Activated T-cell treated with anti-CD3 and anti-CD28 coated beads, Interleukin-2, amount 50 U/mL, for 72 hours (primary cell): ENCODE measurements at places on chromosomes 2 and 18.
A peak's percentile ranks its signal among the peaks of the same experiment; 100 is the strongest.

GRCh38 chr2:110973262-110973661 is 147.5 kb upstream of the BCL2L11 start:
- peaks cover 4% of the 10 kb centered on the region for H3K36me3 ChIP-seq
- no peaks in the 10 kb centered on the region for H3K4me1 ChIP-seq
- no peak overlapping the region for H3K4me3 ChIP-seq
- peaks cover 43% of the 10 kb centered on the region for H3K27me3 ChIP-seq

DNA sequence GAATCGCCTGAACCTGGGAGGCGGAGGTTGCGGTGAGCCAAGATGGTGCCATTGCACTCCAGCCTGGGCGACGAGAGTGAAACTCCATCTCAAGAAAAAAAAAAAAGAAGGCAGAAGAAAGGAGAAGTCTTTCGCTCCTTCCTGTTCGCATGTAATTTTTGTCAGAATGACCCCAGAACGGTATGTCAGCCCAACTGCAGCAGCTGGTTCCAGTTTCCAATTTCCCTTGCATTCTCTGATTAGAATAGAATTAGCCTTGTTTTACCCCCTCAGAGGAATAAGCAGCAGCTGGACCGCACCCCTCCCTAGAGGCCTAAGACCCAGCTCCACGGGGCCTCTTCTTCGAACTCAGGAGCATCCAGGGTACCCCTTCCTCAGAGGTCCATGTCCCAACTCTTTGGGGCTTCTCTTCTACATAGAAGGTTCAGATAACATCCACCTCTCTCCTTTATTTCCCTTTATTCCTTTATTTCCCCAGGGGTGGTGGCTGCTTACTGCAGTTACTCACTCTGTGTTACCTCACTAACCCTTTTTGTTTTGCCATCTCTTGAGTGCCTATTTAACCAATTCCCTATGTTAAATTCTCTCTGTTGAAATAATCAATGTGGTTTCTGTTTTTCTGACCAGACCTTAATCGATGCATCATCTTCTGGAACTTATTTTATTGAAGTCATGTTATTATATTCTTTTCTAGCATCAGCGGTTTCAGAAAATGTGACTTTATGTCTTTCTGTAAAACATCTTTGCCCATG is 7.2 kb upstream of the PUM2 start:
- DNase-seq: no peak
- peaks cover 2% of the 10 kb centered on the region for H3K36me3 ChIP-seq
- H3K27me3 ChIP-seq: no peaks in the 10 kb centered on the region
- H3K4me1 ChIP-seq: peaks cover 12% of the 10 kb centered on the region

GRCh38 chr18:31162419-31162793 is 250 bp downstream of the DSC1 start:
- H3K4me3 ChIP-seq: peak overlapping the region; percentile 53
- no peak overlapping the region for H3K27ac ChIP-seq
- H3K4me1 ChIP-seq: peaks cover 7% of the 10 kb centered on the region

DNA sequence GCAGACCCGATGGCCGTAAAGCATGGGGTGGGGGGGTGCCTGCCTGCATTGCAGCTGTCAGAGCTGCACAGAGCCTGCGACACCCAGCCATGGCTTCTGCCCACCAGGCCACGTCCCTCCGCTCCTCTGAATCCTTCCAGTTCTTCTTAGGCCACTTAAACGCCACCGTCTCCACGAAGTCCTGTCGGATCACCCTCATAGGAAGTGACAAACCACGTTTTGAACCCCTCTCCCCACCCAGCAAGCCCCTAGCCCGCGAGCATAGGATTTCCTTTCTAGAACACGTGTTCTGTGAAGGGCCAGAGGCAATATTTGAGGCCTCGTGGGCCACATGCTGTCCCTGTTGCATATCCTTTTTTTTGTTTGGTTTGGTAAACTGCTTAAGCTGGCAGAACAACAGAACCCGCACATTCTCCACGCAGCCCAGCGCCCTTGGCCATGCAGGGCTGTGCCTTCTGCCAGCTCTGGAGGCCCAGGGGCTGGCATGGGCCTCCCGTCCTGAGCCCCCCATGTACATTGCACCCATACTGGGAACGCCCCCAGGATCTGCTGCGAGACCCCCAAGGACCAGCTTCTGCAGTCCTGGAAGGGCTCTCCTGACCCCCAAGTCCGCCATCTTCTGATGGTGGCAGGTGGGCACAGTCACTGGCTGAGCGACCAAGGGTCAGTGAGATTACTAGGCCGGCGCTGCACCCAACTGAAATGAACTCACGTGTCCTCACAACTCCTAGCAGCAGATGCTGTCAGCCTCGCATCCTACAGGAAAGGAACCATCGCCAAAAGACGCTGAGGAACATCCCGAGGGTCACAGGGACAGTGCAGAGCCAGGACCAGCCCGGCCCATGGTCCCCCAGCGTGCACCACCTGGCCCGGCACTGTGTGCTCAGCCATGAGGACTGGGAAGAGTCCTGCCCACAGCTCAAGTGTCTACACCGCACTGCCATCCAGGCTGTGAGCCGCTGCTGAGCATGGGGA is 35.1 kb downstream of the ADI1 start:
- no peak for DNase-seq
- H3K27ac ChIP-seq: no peak overlapping the region
- no peaks in the 10 kb centered on the region for H3K4me1 ChIP-seq

DNA sequence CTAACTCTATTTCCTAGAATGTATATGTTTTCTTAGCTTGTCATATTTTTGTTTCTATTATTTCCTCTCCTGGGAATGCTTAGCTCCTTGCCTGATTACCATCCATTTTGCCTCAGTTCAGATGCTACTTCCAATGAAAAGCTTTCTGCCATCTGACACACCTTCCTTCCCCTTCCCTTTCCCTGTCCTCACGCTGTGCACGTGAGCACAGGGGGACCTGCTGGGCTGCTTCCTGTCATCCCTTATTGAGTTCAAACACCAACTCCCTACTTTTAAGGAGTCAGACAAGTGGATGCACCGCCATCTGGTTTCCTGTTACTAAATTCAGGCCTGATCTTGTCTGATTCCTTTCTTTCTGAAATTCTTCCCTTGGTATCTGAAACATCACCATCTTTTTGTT is 2.4 kb upstream of the INO80C start:
- H3K4me3 ChIP-seq: no peak overlapping the region
- peaks cover 1% of the 10 kb centered on the region for H3K36me3 ChIP-seq
- no peak overlapping the region for H3K27ac ChIP-seq
- H3K4me1 ChIP-seq: peaks cover 22% of the 10 kb centered on the region
- H3K27me3 ChIP-seq: peaks cover 6% of the 10 kb centered on the region

- no peaks in the 10 kb centered on the region for H3K36me3 ChIP-seq
- no peak overlapping the region for H3K4me3 ChIP-seq
- no peak for DNase-seq
- peaks cover 24% of the 10 kb centered on the region for H3K4me1 ChIP-seq
- H3K27me3 ChIP-seq: no peaks in the 10 kb centered on the region
- no peak overlapping the region for H3K27ac ChIP-seq
These were observed 1.7 kb upstream of the MYOM1 start for GRCh38 chr18:3221496-3221895.

GRCh38 chr2:72894514-72894913 is 7.3 kb downstream of the SPR start:
- no peak overlapping the region for H3K27ac ChIP-seq
- DNase-seq: no peak
- H3K4me1 ChIP-seq: peaks cover 8% of the 10 kb centered on the region
- H3K27me3 ChIP-seq: peaks cover 44% of the 10 kb centered on the region

GRCh38 chr2:105734762-105735538 is 9.8 kb upstream of the NCK2 start:
- no peaks in the 10 kb centered on the region for H3K27me3 ChIP-seq
- H3K4me1 ChIP-seq: peaks cover 64% of the 10 kb centered on the region
- no peak overlapping the region for H3K4me3 ChIP-seq
- H3K27ac ChIP-seq: no peak overlapping the region
- peaks cover 2% of the 10 kb centered on the region for H3K36me3 ChIP-seq

GRCh38 chr2:33484042-33484621 is 7.7 kb downstream of the RASGRP3 start:
- DNase-seq: no peak
- H3K4me1 ChIP-seq: peaks cover 27% of the 10 kb centered on the region
- H3K27ac ChIP-seq: no peak overlapping the region
- H3K36me3 ChIP-seq: peaks cover 5% of the 10 kb centered on the region
- H3K27me3 ChIP-seq: no peaks in the 10 kb centered on the region
